H1 (cell line): ENCODE measurements at places on chromosomes 6 and 20. TPM values are rescaled to one million over a fixed set of nuclear protein-coding genes. Genes with fewer than 3 reads are reported as not detected.

- no peak for DNase-seq
These were observed 610.5 kb downstream of the HTR1B start for GRCh38 chr6:76852776-76853175.

- no peak for DNase-seq
These were observed at the start of gene HRH3 for GRCh38 chr20:62219992-62220665. Gene HRH3, minus strand, starts transcription at chr20:62220278. Its CDS starts 308 bp downstream, at chr20:62219970.

DNA sequence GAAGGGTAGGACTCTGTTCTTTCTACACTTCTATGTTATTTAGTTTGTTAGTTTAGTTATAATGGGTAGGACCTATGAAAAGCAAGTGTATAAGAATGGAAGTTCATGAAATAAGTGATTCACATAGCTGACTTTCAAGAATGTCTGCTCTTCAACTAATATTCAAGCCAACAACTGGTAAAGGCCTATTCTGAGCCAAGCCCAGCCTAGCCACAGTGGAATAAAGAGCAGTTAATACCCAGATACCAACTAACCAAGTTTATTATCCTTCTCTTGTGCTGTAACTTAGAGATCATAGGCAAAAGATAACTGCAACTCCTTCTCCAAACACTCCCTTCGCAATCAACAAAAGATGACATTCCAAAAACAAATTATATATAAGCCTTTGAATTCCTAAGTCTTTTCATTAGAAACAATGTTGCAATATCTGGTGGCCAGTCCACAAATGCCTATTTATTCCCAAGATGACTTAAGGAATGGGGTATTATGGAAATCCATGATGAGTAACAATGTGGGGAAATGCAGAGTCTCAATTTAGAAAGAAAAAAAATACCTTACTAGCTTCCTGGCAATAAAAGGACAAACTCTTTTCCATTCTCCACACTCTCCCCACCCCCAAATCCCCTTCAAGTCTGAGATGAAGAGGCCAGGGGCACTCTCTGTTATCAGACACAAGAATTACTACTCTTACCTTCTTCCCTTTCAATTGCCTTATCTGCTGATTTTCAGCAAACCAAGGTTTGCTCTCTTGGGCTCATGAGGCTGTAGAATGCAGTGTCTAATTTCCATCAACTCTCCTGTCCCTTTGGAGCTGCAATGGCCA is 27.4 kb downstream of the BTBD9 start:
- no peak for DNase-seq

DNA sequence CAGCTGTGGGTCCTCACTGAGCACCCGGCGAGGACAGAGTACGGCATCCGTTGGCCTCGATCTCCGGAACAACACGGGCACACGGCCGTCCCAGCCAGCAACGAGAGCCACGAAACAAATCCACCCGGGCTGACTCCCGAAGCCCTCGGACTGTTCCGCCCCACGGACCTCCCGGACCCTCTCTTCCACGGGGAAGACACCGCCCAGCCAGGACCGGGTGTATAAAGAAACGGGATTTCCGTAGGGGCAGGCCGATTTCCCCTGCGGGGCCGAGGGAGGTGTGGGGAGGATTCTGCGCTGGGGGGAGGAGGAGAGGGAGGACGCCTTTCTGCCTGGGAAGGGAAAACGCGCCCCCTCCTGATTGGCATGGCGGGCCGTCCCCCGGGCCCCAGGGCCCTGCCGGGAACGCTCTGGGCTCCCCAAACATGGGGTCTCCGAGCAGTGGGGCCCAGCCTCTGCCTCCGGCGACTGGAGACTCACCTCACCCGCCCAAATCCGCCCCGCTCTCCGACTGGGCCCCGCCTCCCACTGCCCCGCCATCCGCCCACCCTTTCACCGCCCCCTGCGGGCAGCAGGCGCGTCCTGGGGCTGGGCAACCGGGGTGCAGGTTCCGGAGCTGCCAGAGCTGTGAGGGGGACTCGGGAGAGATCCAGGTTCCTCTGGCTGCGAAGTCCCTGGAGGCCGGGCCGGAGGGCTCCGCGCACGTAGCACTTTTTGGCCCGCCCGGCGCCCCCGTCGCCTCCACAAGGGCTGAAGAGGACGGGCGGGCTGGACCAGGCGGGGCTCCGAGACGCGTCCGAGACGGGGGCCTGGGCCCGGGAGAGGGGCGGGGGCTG is 679 bp upstream of the PPDPF start:
- peak; percentile 86 for DNase-seq

DNA sequence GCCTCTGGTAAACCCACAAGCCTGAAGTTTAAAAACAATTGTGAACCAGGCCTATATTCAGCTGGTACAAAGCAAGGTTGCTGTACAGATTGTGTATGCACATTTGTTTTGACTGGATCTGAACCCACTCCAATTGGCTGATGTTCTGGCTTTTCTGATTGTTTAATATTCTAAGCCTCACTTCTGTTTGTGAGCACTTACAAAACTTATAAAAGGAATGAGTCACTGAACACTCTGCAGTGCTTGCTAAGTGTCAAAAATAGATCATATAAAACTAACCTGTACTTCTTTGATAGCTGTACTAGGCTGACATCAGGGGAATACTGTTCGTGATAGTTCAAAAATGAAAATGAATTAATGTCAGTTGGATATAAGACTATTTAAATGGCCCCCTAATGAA is 12.1 kb downstream of the COL21A1 start:
- DNase-seq, result no peak

- peak; percentile 93 for DNase-seq
These were observed 51.7 kb downstream of the CHMP4B start for GRCh38 chr20:33862709-33863403.

Gene PBOV1
- not detected in 2 replicates for total RNA-seq

Gene CST5
- total RNA-seq, result not detected in 2 replicates

DNA sequence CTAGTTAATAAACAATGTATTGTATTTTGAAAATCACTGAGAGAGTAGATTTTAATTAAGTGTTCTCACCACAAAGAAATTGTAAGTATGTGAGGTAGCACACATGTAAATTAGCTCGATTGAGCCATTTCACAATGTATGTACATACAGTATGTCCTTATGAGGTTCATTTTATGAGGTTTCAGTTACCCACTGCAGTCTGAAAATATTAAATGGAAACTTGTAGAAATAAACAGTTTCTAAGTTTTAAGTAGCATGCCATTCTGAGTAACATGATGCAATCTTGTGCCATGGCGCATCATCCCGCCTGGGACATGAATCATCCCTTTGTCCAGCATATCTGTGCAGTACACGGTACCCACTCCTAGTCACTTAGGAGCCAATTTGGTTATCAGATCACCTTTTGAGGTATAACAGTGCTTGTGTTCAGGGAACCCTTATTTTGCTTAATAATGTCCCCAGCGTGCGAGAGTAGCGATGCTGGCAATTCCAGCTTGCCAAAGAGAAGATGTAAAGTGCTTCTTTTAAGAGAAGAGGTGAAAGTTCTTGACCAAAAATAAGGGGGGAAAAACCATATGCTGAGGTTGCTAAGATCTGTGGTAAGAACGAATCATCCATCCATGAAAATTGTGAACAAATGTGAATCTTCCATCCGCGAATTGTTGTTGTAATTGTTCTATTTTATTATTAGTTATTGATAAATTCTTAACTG is 64.7 kb downstream of the KCNS1 start:
- no peak for DNase-seq

Gene CTCFL
- 0.80 and 0.82 TPM in 2 replicates for total RNA-seq

DNA sequence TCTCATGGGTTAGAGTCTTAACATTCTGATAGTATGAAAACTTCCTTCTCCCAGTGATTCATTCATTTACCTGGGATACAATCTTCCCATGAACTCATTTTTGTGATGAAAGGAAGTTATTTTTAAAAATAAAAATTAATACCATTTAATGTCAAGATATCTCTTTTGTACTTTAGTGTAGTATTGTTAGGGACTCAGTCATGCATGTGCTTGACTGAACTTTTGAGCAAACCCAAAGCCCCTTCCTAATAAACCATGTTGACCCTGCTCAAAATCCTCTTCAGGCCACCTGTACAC is 52.4 kb downstream of the RNF217 start:
- no peak for DNase-seq

DNA sequence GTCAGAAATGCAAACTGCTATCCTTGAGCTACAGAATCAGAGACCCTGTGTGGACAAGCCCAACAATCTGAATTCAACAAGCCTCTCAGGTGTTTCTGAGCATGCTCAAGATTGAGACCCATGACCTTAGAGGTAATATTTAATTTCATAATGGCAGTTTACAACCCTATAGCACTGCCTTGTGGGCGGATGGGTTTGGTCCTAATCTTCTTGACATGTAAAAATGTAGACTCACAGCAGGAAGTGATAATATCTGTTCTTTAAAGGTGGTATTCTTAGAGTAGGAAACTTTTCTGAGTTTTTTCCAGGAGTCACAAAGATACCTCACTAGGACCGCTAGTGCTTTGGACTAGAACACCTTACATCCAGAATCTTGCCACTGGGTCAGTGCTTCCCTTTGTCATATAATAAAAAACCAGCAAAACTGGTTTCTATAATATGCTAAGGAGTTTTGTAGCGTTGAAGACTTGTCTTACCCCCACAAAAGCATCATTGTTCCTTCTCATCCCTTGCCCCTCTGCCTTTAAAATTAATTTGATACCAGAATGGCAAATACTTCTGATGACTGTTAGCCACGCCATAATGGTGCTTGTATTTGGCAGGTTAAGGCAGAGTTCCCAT is 52.6 kb downstream of the E2F3 start:
- no peak for DNase-seq

Gene OTOR
- not detected in 2 replicates for total RNA-seq

DNA sequence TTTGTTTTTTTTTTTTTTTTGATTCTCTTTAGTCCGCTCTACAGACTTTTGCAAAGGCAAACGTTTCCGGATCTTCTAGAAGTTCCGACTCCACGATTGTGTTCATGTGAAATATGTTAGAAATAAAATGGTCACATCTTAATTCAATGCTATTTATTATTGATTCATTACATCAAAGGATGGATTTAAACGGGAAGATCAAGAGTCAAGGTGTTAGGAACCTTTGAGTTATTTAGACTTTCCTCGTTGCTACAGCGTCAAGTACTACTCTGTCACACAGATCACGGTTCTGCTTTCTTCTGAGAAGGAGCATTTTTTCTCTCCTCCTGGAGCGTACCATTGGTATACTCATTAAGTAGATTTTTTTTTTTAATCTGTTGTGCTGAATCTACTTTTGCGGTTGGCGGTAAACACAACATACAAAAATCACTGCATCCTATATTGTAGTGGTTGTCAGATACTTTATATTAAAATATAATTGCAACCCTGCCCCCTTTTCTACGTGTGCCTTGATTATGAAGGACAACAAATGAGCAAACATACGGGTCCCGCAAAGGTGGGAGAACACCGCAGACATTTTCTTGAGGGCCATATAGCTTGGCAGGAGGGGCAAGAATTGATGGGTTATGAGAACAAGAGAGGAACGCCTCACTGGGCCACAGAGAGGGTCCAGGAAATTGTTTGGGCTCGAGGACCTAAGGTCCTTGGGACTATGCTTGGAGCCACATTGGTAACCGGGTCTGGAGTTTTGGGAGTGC is 17.5 kb downstream of the HMGN4 start:
- DNase-seq, result no peak

DNA sequence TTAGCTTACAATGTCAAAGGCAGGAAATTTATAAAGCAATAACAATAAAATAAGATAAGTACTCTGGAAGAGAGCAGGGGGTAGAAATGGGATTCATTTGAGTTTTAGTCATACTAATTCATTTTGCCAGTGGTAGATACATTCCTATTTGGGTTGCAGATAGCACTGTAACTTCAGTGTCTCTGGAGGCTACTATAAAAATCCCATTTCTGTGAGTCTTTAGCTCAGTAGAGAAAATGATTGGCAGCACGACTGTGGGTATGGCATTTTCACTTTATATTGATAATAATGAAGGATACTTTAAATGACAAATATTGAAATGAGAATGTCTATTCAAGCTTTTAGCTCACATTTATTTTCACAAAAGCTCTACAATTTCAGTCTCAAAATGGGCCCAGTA is 93.6 kb downstream of the FHL5 start:
- no peak for DNase-seq

Gene LPIN3
- total RNA-seq, result 3.1 and 3.7 TPM in 2 replicates

Gene OR2H2
- total RNA-seq, result not detected in 2 replicates

DNA sequence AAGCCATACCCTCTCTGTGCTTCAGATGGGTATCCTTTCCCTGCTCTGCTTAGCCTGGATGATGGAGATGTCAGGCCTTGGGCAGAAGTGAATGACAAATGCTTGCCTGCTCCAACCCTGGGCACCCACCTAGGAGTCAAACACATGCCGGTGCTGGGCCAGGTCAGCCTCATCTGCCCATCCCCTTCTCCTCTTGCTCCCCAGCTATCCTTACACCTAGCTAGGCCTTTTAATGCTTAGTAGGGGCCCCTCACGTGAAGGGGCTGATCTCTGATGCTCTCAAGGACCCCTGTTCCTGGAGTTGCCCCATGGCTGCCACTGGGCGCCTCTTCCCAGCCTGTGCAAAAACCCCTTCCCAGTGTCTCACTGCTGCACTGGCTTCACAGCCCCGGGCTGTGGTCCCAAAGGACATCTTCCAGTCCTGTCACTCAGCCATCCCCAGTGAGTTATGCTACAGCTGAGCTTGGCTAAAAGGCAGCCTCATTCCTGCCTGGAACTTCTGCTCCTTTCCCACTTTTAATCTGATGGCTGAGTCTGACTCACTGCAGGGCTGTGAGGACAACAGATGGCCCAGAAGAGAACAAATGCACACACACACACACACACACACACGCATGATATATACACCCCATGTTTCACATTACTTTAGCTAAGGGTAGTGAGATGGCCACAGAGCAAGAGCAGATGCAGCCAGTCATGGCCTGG is 12.8 kb upstream of the SDCBP2 start:
- DNase-seq, result peak; percentile 30

DNA sequence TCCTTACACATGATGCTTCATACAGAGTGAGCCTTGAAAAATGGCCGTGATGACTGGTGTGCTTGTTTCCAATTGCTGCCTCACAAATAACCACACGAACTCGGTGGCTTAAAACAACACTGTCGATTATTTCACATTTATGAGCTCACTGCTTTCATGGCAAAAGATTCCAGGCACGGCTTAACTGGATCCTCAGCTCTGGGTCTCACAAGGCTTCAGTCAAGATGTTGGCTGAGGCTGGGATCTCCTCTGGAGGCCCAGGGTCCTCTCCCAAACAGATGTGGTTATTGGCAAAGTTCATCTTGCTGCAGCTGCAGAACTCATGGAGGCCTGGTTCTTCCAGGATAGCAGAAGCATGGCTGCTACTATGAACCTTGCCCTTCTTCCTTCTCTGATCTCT is 144.6 kb downstream of the TFAP2C start:
- DNase-seq, result no peak

Gene RHAG
- total RNA-seq, result not detected in 2 replicates
